ENCODE measurements at places on chromosomes 2 and 18.

DNA sequence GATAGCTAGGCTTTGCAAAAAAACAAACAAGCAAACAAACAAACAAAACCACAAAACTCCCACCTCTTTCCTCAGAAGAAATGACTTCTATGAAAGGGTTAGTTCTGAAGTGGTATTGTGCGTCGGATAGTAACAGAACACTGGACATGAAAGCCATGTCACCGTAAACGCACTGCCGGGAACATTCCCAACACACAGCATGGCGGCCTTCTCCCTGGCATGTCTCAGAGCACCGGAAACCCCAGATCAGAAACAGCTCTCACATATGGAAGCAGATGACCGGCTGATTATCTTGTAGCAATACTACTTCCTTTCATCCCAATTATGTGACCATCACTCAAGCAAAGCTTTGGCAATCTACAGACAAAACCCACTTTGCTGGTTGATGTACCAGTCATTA, 197.8 kb upstream of the PXDN start:
- no peak for DNase-seq

GRCh38 chr2:137154946-137155345, 389.6 kb downstream of the THSD7B start:
- no peak for DNase-seq

GRCh38 chr2:8059794-8060193, 622.1 kb upstream of the ID2 start:
- no peak for DNase-seq

DNA sequence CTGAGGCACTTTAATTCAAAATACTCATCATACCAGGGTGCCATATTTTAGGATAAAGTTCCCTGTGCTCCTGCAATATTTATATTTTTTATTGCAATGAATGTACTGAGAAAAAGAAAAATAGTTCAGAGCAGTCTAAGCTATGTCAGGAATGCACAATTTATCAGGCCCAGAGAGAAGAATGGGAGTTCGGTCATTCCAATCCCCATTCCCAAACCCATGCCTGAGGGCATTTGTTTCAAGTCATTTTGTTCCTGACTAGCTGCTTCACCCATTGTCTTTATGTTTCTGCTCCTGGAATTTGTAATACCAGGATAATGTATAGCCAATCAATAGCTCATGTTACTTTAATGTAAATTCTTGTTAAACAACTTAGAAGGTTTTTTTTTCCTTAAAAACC, 24.4 kb upstream of the FTCDNL1 start:
- DNase-seq, result no peak

- DNase-seq, result no peak
These were observed 43.9 kb downstream of the FOSL2 start for GRCh38 chr2:28436525-28437051.

- no peak for DNase-seq
These were observed 130.0 kb upstream of the FN1 start for GRCh38 chr2:215565897-215566296.

All from heart left ventricle (tissue), 16 donors.